ENCODE measurements at places on chromosomes 4 and X.

- DNase-seq: no peak
These were observed 73.3 kb upstream of the TLR2 start for GRCh38 chr4:153610623-153611376.

- no peak for DNase-seq
These were observed 4.0 kb downstream of the GABRA2 start for GRCh38 chr4:46385946-46386345.

- no peak for DNase-seq
These were observed 143.0 kb upstream of the FAM241A start for GRCh38 chr4:112002248-112002661.

DNA sequence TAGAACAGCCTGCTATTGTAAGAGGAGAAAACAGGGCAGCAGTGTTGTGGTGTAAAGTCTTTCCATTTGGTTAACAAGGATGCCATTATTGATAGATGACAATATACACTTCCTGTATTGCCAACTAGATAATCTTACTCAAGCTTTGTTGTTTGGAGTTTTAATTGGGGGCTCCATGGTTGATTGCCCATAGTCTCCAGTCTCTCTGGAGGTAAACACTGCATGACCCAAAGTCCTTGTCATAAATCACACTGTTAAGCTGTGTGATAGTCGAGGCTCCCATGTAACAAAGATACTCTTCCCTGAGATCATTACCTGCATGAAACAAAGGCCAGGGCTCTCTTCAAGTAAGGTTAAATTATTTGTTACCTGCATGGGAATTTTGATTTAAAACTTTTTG is 394.6 kb downstream of the C4orf33 start:
- DNase-seq: no peak

DNA sequence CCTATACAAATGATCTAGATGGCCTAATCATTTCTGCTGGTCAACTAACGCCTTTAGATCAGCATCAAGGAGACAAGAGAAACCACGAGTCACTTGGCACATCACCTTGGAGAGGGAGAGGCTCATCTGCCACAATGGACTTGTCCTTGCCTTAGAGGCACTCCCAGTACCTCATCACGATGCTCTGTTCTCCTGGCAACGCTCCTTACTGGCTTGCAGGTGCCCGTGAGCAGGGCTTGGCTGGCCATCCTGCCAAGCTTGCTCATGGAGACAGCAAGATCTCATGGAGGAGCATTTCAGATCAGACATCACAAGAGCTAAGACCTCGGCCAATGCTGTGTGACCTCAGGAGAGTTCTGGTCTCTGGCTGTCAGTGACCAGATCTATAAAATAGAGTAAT is 2.7 kb upstream of the SMIM20 start:
- DNase-seq: no peak

DNA sequence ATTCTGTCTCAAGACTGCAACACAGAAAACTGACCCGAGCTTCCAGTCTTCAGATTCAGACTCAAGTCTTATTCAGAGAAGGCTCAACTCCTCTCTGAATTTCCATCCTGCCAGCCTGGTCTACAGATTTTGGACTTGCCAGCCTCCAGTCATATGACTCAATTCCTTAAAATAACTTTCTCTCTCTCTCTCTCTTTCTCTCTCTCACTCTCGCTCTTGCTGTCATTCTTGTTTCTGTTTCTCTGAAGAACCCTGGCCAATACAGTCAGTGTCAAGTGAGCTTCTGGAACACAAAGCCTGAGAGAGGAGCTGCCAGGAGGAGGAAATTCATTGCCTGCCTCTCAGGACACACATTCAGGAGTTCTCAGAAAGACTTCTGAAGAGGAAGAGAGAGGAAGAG is 154.9 kb downstream of the PARM1 start:
- no peak for DNase-seq

GRCh38 chr4:19803406-19803805 is 448.3 kb upstream of the SLIT2 start:
- no peak for DNase-seq

DNA sequence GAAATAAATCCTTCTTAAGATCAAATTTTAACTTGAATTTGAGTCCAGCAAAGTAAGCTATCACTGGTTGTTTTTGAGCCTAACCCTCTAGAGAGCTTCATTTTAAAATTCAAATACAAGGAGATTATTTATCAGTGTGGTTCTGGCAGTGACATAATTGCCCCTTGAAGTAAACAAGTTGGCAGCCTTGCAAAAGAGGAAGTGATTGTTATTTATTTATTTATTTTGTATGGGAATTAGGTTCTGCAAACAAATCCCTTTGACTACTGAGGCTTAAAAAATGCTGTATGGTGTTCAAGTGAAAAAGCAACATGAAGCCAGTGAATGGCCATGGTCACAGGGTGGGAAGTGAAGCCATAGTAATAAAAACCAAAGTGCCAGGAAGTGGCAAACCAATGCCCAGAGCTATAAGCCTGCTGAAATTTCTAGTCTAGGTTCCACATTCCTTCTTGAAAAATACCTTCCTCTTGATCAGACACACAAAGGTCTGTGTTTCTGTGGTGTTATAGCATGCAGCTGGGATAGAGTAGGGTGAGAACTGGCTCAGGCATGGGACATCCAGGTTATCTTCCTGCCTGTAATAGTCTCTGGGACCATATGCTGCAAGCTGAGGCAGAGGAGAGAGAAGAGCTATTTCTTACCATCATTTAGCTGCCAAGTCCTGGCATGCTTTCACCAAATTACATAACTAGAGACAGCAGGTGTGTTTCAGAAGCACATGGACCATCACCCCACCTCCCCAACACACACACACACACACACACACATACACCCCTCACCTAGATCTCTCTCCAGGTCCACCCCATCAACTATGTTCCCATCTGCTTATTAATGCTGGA is 47.1 kb upstream of the TSPAN7 start:
- DNase-seq: no peak

GRCh38 chr4:156419080-156419685 is 465.5 kb upstream of the CTSO start:
- DNase-seq: no peak

DNA sequence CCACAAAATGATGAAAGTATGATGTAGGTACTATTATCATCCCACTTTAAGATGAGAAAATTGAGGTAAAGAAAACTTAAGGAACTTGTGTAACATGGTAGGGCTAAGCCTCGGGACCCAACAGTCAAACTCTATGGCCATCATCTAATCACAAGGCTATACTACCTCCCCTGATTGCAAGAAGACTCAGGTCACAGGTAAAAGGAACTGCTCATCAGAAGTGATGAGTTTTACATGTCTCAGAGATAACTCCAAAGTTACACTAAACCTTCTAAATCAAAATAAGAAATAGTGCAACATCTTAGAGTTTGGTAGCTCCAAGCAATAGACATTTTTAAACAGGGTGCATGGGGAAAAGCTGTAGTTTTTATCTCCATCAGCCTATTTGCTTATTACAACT is 96.5 kb upstream of the MYOZ2 start:
- no peak for DNase-seq

- no peak for DNase-seq
These were observed 1226.3 kb downstream of the PCDH7 start for GRCh38 chr4:31946456-31946855.

DNA sequence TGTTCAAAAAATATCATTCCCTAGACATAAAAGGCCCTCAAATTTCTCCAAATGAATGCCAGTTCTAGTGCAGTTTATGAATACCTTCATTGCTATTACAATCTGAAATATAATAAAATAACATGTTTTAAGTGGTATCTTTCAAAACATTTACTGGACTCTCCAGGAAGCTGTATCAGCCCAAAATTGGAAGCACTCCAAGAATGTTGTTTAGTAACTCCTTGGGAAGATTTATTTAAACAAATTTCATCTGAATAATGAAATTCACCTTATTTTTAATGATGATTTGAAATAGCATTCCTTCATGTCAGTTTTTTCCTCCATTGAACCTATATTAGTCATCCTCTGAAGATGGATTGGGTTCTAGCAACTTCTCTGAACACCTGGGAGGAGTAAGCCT is 217.2 kb upstream of the PCDH18 start:
- no peak for DNase-seq

- DNase-seq: no peak
These were observed 1.7 kb upstream of the DCTD start for GRCh38 chr4:182918791-182919302.
